ENCODE measurements at places on chromosomes 11 and 22. TPM values are rescaled to one million over a fixed set of nuclear protein-coding genes. Genes with fewer than 3 reads are reported as not detected.
A peak's percentile ranks its signal among the peaks of the same experiment; 100 is the strongest.

DNA sequence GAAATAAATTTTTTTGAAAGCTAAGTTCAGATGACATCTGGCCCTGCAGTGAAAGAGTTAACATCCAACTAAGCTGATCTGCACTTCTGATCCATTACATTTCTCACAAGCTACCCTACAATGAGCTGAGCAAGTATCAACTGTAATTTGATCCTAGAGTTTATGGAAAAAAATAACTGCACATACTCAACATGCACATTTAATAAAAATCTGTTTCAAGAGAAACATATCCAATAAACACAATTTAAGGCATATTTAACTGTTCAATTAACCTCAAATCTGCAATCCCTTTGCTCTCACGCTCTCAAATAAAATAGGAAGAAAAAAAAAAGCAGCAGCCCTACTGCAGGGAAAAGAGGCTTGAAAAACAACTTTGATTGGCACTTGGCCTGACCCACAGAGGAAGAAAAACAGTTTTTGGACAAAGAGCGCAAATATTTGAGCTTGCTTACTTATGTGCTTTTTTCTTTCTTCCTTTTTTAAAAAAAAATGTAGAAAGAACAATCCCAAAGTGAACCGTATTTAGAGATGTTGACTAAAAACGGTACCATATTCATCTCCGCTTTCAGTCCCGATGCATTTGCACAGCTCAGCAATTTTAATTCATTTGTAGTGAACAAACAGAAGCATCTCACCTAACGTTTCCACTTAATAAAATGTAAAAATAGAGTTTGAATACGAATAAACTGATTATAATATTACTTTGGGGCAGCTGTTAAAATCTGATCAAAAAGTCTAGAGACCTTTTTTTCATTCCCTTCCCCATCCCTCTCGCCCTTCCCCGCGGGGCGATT is 1.6 kb downstream of the SESN3 start:
- DNase-seq = peak; percentile 53

DNA sequence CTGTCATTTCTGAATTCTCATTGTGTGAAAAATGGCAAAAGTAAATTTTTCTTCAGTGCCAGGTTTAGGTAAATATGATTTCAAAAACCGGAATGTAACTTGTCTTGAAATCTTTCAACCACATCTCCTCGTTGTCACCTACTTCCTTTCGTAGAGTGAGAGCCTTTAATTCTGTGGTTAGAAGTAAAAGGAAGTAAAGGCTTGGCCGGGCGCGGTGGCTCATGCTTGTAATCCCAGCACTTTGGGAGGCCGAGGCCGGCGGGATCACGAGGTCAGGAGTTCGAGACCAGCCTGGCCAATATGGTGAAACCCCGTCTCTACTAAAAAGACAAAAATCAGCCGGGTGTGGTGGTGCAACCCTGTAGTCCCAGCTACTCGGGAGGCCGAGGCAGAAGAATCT is 29.8 kb downstream of the SGSM3 start:
- DNase-seq = no peak

HEPACAM gene
- total RNA-seq = not detected

- DNase-seq = peak; percentile 91
Observed at GRCh38 chr11:80595011-80595410, 1154.2 kb upstream of the TENM4 start.

DNA sequence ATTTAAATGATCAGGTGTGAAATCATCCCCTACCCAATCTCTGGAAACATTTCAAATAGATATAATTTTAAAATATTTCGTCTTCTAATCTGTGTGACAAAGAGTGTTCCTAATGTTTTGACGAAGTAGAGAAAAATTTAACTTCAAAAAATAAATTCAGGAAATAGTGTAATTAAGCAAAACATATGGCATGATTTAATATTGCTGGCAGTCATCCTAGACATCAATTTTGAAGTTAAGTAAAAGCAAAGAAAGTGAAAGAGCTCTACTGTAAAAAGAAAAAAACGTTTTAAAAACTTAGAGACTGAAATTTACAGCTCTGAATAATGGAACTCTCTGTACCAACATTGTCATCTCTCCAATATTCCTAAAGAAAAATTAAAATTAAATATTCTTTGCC is 1062.3 kb downstream of the LRRC4C start:
- DNase-seq = no peak

DNA sequence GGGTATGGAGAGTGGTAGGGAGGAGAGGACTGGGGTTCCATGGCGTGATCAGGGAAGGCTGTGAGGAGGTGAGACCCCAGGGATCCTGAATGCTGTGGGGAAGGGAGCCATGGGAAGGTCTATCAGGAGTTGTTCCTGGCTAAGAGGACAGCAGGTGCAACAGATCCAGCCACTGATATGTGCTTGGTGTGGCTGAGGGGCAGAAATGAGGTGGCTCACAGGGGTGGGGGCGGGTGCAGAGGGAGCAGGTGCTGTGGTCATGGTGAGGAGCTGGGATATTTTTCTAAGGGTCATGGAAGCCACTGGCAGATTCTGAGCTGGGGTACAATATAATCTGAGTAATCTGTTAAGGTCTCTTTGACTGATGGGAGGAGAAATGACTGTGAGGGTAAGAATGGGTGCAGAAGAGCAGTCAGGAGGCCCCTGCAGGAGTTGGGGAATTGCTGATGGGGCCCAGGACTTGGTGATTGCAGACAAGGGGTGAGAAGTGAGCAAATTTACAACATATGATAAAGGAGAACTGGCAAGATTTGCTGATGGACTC is 31.3 kb upstream of the DMC1 start:
- no peak for DNase-seq

FADD gene
- total RNA-seq = 21.8 TPM

DNA sequence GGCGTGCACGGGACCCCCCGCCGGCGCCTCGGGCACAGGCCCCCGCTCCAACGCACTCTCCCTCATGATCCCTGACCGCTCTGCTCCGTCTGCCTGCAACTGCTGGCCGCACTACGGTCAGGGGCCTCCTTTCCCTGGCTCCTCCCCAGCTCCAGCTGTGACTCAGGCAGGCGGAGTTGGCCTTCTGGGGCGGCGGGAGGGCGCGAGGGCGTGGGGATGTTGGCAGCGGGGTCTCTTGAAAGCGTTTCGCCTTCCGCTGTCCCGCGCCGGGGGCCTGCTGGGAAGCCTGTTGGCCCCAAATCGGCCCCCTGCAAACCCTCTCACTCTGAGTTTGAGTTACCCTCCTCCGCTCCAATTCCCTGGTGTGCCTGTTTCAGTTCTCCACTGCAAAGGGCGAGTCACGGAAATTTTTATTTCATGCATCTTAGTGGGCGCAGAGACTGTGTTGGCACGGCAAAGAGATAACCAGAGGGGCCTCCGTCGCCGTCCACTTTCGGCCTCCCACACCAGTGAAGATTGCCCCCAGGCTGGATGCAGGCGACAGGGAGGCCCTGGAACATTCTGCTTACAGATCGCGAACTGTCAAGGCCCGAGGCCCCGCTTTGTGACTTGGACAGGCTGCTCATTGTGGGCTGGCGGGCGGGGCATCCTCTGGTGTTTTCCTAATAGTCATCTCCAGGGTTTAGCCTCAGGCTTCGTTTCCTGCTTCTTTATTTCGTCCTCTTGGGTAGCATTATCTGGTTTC is at the start of gene CAVIN3:
Gene CAVIN3 (minus strand): TSS at position 91 of the 745 bp plus-strand sequence. CDS start 25 bp downstream, at position 66.
- peak; percentile 92 for DNase-seq

- DNase-seq = no peak
Observed at GRCh38 chr22:33606504-33606903, 313.8 kb downstream of the LARGE1 start.

RCOR2 gene
- 3.3 TPM for total RNA-seq

DNA sequence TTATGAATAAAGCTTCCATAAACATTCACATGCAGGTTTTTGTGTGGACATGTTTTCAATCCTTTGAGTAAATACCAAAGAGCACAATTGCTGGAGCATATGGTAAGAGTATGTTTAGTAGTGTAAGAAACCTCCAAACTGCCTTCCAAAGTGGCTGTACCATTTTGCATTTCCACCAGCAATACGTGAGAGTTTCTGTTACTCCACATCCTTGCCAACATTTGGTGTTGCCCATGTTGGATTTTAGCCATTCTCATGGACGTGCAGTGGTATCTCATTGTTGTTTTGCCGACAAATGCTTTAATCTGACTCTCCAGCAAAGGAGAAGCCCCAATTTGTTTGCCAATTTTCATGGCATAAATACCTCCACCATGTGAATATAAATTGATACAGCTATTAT is 103.9 kb upstream of the TMEM45B start:
- no peak for DNase-seq

FADS1 gene
- total RNA-seq = 74.1 TPM
